ENCODE measurements at places on chromosomes 5 and 9.

DNA sequence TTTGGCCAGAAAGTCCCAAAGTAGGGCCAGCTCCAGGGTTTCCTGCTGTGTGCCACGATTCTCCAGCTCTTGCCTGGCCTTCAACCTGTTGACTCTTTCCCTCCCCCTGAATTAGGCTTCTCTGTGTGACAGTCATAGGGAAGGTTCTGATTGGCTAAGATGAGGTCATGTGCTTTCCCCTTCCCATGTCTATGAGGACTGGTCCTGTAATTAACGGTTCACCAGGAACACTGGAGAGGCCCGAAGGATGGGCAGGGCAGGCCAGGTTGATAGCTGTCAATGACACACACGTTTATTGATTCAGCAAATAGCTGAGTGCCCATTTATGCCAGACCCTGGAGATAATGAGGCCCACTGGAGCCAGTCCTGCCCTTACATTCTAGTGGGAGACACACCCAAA, 9.0 kb upstream of the PRR7 start:
- no peaks in the 10 kb centered on the region for H3K27me3 ChIP-seq
- H3K36me3 ChIP-seq, result peaks cover 79% of the 10 kb centered on the region
- H3K27ac ChIP-seq, result no peak overlapping the region
- DNase-seq, result no peak
- no peak overlapping the region for H3K4me3 ChIP-seq

- no peak for DNase-seq
- no peaks in the 10 kb centered on the region for H3K4me1 ChIP-seq
- no peaks in the 10 kb centered on the region for H3K36me3 ChIP-seq
- no peak overlapping the region for H3K27ac ChIP-seq
Measured at GRCh38 chr5:147101659-147102369, 133.0 kb upstream of the STK32A start.

- H3K27me3 ChIP-seq, result no peaks in the 10 kb centered on the region
- no peaks in the 10 kb centered on the region for H3K4me1 ChIP-seq
- no peak overlapping the region for H3K4me3 ChIP-seq
Measured at GRCh38 chr5:163409384-163409783, 28.0 kb upstream of the CCNG1 start.

GRCh38 chr5:26104175-26104574, 934.2 kb downstream of the CDH9 start:
- no peak for DNase-seq
- no peaks in the 10 kb centered on the region for H3K36me3 ChIP-seq
- H3K27ac ChIP-seq, result no peak overlapping the region
- no peak overlapping the region for H3K4me3 ChIP-seq

All from CD8-positive, alpha-beta memory T cell (primary cell).